ENCODE measurements at places on chromosomes 4 and X.

- DNase-seq = no peak
Observed at GRCh38 chrX:136250191-136251040, 784 bp downstream of the MAP7D3 start.

- DNase-seq = no peak
Observed at GRCh38 chr4:142091085-142091513, 454.7 kb downstream of the IL15 start.

GRCh38 chr4:88897180-88897579 is 159.8 kb downstream of the FAM13A start:
- DNase-seq = no peak

DNA sequence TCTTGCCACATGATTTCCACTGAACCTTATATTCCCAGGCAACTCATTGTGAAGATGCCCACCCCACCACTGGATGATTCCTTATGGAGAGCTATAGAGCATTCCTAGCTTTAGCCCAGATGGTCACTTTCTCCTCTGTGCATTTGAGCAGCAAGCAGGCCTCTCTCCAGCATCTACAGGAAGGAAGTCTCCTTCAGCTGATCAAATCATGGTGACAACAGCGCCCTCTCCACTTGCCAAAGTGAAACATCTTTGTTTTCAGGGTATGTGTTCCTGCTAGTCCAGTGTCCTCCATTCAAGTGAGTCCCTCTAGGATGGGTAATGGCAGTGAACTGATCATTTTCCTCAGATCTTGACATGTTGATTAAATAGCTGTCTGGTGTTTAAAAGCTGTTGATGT is 10.9 kb upstream of the SYTL5 start:
- DNase-seq = no peak

GRCh38 chrX:74383611-74384010 is 37.7 kb upstream of the SLC16A2 start:
- DNase-seq = no peak

- no peak for DNase-seq
Observed at GRCh38 chrX:11597479-11597878, 68.2 kb downstream of the ARHGAP6 start.

GRCh38 chr4:189053621-189054020 is 887.1 kb upstream of the FRG1 start:
- DNase-seq = no peak

- DNase-seq = no peak
Observed at GRCh38 chr4:132863619-132864018, 285.5 kb upstream of the PCDH10 start.

GRCh38 chrX:112968351-112969133 is 127.9 kb upstream of the AMOT start:
- DNase-seq = no peak

- DNase-seq = no peak
Observed at GRCh38 chr4:2322841-2323240, 60.9 kb upstream of the MXD4 start.

Data from activated CD8-positive, alpha-beta memory T cell treated with anti-CD3 and anti-CD28 coated beads for 1 hour (primary cell).